Cardiac muscle cell (in vitro differentiated cells and primary cell): ENCODE measurements at places on chromosomes 6 and 20. TPM values are rescaled to one million over a fixed set of nuclear protein-coding genes. Genes with fewer than 3 reads are reported as not detected.

GRCh38 chr6:100166956-100167355 is 172.9 kb upstream of the MCHR2 start:
- DNase-seq = peak; percentile 32

SRMS gene
- not detected in 2 replicates for polyA plus RNA-seq

DNA sequence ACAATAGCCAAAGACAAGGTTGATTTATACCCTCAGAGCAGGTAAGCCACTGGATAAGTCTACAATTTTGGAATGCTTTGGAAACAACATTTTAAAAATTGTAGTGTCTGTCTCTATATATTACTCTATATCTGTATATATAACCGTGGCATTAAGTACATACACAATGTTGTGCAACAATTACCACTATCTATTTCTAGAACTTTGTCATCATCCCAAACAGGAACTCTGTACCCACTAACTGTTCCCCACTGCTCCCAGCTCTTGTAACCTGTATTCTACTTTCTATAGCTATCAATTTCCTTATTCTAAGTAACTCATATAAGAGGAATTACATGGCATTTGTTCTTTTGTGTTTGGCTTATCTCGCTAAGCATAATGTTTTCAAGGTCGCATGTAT is 78.2 kb upstream of the ASCC3 start:
- no peak for DNase-seq

GRCh38 chr6:52231406-52232127 is 12.7 kb downstream of the IL17F start:
- DNase-seq = no peak

FAM83C gene
- polyA plus RNA-seq = not detected in 2 replicates

DNA sequence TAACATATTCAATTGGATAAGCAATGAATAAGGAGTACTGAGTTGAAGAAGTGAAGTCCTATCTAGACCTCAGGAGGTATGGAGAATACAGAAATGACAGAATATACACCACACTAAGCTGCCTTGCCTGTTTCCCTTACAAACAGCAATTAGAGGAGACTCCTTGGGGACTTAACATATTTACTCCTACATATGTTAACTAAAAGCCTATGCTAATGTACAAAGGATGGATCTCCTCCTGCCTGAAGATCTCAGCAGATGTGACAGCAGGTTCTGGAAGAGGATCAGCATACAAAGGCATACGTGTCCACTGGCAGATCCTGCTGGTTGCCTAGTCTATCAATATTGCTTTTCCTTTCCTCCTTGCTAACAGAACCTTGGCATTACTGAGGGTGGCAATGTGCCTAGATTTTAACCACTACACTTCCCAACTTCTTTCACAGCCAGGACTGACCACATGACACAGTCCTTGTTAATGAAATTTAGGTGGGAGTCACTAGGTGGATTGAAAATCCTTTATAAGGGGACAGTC is 29.6 kb downstream of the PRKN start:
- no peak for DNase-seq
